ENCODE measurements at places on chromosomes 2 and 18.
A peak's percentile ranks its signal among the peaks of the same experiment; 100 is the strongest.

DNA sequence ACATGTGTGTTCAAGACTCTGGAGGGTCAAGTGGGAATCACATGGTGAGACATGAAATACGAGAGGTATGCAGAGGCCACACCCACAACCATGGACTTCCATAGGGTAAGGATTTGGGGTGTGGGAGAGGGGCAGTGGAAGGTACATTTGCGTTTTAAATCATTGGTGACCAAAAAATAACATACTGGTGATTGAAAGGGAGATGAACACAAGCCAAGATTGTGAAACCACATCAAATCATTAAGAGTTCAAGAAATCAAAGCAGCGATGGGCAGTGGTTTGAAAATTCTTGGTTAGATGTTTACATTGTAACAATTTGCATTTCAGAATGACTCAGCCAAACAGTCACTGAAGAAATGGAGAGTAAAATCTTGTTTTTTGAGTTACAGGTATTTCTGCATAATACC, 1.9 kb upstream of the CABYR start:
- no peak for DNase-seq

GRCh38 chr18:38539371-38539770, 973.8 kb upstream of the CELF4 start:
- no peak for DNase-seq

- no peak for DNase-seq
Measured at GRCh38 chr2:8918412-8918811, 81.0 kb upstream of the KIDINS220 start.

GRCh38 chr2:129861666-129862288, 117.7 kb upstream of the RAB6C start:
- no peak for DNase-seq

DNA sequence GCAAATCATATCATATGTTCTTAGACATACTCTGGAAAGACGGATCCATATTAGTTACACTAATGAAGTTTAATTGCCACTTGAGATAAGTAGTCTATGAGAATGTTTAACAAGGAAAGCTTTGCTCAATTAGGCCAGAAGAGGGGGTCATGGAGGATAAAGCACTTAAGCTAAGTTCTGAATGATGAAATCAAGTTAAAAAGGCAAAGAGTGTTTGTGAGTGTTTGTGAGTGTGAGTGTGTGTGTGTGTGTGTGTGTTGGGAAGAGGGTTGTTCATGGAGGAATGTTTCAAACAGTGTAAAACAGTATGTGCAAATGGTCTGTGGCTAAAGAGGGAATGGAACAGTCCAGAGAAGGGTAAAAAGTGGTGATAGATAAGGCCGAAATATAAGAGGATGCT, 360.9 kb downstream of the ERBB4 start:
- DNase-seq, result no peak

DNA sequence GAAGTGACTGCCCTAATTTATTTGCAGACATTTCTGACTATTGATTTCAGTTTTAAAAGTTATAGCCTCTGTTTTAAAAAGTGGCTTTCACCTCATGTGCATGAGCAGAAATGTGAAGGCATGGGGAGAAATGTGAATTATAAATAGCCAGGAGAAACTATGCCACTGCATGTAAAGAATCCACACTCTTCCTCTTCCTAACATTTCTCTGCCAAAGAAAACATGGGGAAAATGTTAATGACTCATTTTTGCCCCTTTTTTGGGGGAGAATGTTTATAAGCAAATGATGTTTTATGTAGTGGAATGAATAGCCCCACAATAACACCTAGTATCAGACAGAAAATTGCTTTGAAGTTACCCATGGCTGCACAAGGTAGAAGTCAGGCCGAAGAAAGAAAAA, 249.0 kb upstream of the TANK start:
- DNase-seq, result no peak

- DNase-seq, result no peak
Measured at GRCh38 chr2:9707008-9707407, 76.2 kb upstream of the YWHAQ start.

- DNase-seq, result no peak
Measured at GRCh38 chr2:101803128-101803527, 105.6 kb downstream of the MAP4K4 start.

DNA sequence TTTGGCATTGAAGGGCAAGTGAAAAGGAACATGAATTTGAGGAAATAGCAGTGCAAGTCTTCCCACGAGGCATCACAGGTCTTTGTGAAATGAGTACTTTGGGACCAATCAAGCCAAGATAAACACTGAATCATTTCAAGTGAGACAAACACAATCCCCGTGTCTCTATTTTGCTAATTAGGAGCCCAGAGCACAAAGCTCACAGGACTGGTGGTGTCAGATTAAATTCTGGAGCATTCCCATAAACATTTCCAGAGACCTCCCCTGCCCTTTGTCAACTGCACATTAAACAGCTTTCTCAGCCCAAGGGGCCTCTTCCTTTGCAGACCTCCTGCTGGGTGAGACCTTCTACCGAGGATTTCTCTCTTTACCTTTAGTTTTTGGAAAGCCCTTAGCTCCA, 50.7 kb downstream of the DAPL1 start:
- no peak for DNase-seq

GRCh38 chr2:75064691-75065396, 106.4 kb downstream of the POLE4 start:
- peak; percentile 45 for DNase-seq

DNA sequence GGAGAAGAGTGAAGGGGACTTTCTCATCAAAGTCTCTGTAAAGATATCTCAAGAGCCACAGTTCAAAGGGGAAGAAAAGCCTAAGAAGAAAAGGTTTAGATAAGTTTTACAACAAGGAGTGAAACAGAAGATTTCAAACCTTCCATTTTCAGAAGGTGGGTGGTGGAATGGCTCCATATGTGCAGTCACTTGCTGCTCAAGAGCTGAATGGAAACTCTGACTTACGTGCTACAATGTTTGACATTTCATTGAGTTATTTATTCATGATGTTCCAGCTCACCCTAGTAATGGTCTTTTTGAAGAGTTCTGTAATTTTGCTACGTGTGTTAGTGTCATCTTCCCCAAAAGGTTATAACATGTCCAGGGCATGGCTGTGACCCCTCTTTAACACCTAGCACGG, 21.7 kb downstream of the LCT start:
- DNase-seq, result no peak
